T-helper 17 cell (primary cell): ENCODE measurements at places on chromosomes 13 and 19. TPM values are rescaled to one million over a fixed set of nuclear protein-coding genes. Genes with fewer than 3 reads are reported as not detected.

The KL gene
- total RNA-seq = not detected

The CEACAM4 gene
- 0.92 TPM for total RNA-seq

DNA sequence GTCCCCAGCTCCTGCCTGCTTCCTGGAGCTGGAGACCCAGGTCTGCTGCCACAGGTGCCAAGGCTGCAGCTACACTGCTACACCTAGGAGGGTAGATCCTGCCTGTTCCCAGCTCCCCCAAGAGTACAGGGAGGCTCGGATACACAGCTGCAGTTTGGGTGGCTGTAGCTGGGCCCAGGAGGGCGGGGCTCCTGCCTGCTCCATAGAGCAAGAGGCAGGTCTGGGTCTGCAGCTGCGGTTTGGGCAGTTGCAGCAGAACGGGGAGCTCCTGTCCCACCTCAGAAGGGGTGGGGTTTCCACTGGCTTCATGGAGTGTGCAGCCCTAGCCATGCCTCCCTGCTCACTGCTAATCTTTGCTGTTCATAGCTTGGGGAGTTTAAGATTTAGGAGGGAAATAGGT lies 199.0 kb downstream of the NUFIP1 start:
- DNase-seq = no peak

DNA sequence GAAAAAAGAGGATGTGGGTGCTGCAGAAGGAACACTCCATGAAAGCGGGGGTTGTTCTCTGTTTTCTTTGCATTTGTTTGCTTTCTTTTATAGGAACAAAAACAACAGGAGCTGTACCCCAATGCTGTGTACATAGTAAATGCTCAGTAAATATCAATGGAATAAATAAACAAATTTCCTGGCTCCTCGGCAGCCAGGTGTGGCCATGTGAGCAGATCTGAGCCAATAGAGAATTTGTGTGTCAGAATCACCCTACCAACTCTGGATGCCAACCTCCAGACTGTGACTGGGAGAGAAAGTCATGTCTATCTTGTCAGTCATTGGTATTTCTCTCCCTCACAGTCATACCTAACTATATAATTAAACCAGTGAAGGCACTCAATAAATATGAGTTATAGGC lies 10.6 kb upstream of the CLPP start:
- DNase-seq = no peak

The MFSD12 gene
- total RNA-seq = 58.1 TPM

- no peak for DNase-seq
Observed at GRCh38 chr13:107117327-107118012, 549.5 kb upstream of the ARGLU1 start.

GRCh38 chr13:46728777-46729176 lies 68.2 kb downstream of the ESD start:
- no peak for DNase-seq

DNA sequence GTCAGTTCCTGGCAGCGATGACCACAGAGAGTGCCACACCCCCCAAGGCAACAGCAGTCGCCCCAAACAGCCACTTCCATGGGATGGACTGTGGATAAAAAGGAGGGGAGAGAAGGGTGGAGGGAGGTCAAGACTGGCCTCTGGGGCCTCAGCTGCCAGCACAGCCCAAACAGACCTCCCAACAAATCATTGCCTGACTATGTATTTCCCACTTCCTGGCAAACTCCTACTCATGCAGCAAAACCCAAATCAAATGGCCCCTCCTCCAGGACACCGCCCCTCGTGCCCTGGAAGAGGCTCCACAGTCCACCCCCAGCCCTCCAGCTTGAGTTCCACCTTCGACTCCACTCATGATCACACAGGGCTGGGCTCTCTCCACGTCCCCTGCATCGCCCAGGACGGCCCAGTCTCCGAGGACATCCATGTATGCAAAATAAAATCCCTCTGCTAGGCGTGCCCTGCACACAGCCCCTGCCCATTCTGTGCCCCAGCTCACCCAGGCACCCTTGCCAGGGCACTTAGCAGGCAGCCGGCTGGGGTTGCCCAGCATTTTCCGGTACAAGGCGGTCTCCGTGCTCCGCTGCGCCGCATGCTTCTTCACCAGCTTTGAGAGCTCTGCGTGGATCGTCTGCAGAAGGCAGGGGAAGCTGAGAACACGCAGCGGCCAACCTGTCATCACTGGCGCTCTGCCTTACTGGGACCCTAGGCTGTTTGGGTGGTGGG lies 10.5 kb upstream of the ELL start:
- no peak for DNase-seq

DNA sequence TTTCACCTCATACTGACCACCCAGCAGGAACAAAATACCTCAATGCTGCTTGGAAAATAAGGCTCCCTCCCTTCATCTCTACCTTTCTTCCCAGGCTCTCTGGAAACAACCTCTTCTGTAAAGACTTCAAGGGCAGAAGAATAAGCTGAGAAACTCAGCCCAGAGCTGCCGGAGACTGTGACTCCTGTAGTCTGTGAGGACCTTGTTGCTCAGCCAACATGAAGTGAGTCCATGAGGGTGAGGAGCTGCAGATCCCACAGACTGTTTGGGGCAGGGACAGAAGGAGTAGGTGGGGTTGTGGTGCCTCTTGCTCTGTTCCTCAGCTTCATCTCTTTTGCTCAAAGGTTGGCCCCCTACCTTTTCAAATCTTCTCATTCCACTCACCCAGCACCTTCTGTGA lies 7.8 kb downstream of the LILRA5 start:
- no peak for DNase-seq

GRCh38 chr19:35642312-35642711 lies 767 bp downstream of the ETV2 start:
- no peak for DNase-seq

The ZNF784 gene
- total RNA-seq = 13.8 TPM

The MAST1 gene
- total RNA-seq = 1.5 TPM

DNA sequence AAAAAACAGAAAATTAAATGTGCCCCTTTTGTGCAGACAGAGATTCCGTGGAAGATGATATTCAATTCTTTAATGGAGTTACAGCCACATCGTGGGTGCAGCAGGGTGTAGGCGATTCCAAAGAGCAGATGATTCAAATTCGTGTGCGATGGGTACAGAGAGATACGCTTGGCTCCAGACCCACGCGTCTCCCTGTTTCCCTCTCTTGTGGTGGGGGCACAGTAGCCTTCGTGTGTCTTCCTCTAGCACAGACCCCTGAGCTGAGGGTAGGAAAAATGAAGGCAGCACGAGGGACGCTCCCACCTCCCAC lies 4.8 kb downstream of the TSPAN16 start:
- DNase-seq = no peak

The NOVA2 gene
- total RNA-seq = not detected

- DNase-seq = peak; percentile 44
Observed at GRCh38 chr19:3210347-3211017, 14.0 kb upstream of the CELF5 start.

The TNNT1 gene
- total RNA-seq = not detected
